NCI-H2107 (cell line): ENCODE measurements at places on chromosomes 4 and X.

DNA sequence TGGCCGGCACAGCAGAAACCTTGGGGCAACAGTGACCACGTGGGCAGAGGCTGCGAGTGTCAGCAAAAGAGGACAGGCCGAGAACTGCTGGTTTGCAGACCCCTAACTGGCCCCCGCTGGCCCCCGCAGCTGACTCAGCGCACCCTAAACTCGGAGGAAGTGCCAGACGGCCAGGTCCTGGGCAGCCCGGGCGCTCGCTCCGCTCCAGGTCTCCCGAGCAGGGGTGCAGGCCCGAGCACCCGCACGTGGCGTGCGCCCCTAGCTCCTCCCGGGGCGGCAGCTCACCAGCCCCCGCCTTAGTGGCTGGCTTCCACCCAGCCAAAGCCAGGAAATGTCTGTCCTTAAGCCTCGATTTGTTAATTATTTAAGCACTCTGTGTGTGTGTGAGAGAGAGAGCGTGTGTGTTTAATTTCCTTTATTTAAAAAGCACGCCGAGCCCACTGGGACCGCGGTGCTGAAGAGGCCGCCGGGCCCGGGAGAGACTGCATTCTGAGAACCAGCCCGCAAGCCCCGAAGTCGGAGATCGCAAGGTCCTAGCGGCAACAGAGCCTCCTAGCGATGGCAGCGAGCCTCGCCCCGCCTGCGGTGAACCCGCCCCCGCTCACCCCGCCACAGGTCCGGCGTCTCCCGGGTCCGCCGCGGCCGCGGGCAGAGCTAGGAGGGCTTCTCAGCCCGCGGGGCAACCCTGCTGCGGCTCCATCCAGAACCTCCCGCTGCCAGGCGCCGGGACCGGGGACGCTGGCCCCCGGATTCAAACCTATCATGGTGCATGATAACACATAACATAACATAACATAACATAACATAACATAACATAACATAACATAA, 45.9 kb upstream of the CDKN2AIP start:
- peak; percentile 5 for DNase-seq

GRCh38 chr4:68630371-68630770, 40.1 kb downstream of the UGT2B15 start:
- no peak for DNase-seq

- no peak for DNase-seq
Observed at GRCh38 chr4:175413561-175413960, 398.5 kb downstream of the GPM6A start.

- DNase-seq, result peak; percentile 26
Observed at GRCh38 chrX:103063191-103063845, 653 bp downstream of the BEX1 start.

DNA sequence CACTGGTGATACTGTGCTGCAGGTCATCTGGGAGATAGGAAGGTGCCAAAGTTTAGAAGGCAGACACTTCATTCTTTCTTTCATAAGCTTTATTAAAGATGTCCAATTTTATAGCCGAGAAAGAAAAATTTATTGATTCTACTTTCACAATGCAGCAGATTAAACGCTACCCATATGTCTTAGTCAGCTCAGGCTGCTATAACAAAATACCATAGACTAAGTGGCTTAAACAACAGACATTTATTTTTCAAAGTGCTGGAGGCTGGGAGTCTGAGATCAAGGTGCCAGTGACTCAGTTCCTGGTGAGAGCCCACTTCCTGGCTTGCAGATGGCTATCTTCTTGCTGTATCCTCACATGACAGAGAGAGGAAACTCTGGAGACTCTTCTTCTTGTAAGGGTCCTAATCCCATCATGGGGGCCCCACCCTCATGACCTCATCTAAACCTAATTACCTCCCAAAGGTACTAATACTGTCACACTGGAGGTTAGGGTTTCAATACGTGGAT, 33.4 kb upstream of the KLHL34 start:
- DNase-seq, result no peak

- DNase-seq, result no peak
Observed at GRCh38 chrX:1534301-1535168, 2.5 kb downstream of the P2RY8 start.

DNA sequence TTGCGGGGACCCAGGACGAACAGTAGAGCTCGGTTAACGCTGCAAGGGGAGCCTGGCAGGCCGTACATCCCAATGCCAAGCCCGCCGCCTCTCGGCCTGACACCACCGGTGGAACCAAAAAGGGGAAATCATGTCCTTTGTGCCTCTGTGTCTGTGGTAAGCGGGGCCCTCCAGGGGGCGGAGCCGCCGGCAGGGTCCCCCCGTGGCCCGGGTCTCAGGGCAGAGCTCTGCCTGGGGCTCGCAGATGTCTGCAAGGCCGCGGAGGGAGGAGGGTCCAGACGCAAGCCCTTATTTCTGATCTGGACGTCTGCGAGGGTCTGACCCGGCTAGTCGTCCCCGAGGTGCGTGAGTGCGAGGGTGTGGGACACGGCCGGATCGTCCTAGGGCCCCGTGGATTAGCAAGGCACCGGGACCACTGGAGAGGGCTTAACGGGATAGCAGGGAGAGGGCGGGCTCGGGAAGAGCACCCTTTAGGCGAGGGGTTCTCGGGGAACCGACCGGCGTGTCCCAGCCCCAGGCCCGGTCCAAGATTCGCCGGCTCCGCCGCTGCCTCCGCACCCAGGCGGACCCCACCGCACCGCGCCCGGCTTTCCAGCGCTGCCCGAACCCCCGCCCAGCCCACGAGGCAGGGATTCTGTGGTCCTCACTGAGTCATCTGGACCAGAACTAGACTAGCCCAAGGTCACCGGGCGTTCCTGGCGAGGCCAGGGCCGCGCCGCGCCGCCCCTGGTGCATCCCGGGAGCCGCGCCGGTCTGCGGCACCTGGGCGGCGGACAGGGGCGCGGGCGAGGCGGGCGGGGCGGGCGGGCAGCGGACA, 863 bp upstream of the FAM193A start:
- no peak for DNase-seq

GRCh38 chrX:16876696-16877095, 6.5 kb upstream of the RBBP7 start:
- no peak for DNase-seq
